ENCODE measurements at places on chromosomes 13 and 19.

- no peak for DNase-seq
Measured at GRCh38 chr13:51412431-51412830, 40.4 kb downstream of the INTS6 start.

GRCh38 chr13:94595001-94595949, 677 bp downstream of the TGDS start:
- peak; percentile 55 for DNase-seq

- no peak for DNase-seq
Measured at GRCh38 chr13:88459331-88459730, 788.2 kb downstream of the SLITRK5 start.

GRCh38 chr19:53156850-53157249, 2.0 kb downstream of the ZNF347 start:
- DNase-seq, result no peak

- DNase-seq, result peak; percentile 65
Measured at GRCh38 chr19:48506138-48506733, 5.4 kb downstream of the LMTK3 start.

GRCh38 chr19:39874404-39874803, 28.2 kb upstream of the FBL start:
- DNase-seq, result no peak

DNA sequence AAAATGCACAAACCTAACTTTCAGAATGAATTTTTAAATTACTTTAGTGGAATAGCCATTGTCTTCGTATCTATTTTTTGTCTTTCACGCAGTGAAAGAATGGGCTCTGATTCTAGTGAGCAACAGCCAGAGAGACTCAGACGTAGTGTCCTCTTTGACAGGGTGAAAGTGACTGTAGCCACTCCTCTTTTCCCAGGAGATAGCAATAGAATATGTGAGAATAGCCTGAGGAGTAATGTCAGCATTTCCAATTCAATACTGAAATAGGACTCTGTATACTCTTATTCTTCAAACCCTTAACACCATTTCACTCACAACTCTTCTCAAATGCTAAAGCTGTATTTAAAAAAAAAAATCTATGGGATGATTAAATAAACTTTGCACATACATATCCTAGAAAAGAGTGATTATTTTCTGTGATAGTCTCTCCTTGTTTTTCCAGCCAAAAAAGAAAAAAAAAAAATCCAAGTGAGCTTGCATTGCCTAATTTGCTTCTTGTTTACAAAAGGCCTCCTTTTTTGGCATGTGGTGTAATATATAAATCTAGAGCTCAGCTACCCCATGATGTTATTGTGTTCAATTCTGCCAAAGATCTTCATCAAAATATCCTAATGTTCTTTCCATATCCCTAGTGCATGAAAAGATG, 626.1 kb upstream of the SLITRK6 start:
- DNase-seq, result no peak

All from GM12865 (cell line).